NCI-H2107 (cell line): ENCODE measurements at places on chromosomes 3 and 15.

DNA sequence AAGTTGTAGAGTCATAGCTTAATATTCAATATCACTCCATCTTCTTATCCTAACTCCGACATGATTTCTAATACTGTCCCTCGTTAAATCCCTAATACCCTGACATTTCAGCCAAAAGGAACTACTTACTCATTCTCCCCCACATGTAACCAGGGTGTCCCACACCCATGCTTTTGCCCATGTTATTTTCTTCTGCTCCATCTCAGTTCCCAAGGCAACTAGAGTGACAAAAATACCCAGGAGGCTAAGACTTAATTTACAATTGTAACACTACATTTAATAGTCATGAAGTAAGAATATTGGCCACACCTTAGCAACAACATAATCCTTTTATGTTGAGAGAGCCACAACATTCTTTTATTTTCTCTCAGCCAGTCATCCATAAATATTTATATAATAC is 248.5 kb upstream of the TGFBR2 start:
- no peak for DNase-seq

DNA sequence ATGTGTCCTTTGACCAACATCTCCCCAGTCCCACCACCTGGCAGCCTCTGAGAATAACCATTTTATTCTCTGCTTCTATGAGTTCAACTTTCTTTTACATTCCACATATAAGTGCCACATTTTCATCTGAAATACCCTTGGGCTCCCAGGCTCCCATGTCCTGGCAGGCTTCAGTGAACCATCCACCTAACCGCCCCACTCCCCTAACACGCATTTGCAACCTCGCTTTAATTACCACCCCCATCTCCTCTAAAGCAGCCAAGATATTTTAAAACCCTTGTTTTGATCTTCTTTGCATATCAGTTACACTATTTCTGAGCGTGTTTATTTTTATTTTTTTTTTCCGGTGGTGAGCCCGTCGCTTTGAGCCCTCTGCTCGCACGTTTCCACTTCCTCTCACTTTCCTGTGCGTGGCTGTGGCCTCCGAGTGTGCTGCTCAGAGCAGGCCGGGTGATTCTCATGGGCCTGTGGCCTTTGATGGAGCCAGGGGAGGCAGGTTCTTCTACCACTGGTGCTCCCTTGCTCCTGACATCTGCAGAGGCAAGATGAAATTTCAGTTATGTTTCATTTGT is 195.4 kb upstream of the LPP start:
- DNase-seq, result no peak

GRCh38 chr3:43468133-43468532 is 153.7 kb downstream of the ANO10 start:
- no peak for DNase-seq

DNA sequence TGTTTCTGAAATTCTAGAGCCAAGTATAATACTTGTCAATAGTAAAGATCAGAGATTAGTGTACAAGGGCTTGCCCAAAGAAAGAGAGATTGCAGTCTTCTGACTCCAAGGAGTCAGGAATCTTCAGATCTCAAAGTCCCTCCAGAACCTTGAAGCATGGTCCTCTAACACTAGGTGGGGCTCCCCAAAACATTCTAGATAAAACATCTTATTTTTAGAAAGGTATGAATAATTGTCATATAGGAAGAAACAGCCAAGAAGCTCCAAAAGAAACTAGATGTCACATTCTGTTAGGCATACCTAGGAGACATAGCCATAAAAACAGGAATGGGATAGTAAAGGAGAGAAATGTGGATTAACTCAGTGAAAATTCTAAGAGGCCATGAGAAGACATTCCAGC is 10.7 kb downstream of the MUC13 start:
- no peak for DNase-seq

- no peak for DNase-seq
Measured at GRCh38 chr3:179671747-179672242, 19.0 kb downstream of the USP13 start.

- DNase-seq, result no peak
Measured at GRCh38 chr3:70737666-70738290, 425.3 kb upstream of the MDFIC2 start.

DNA sequence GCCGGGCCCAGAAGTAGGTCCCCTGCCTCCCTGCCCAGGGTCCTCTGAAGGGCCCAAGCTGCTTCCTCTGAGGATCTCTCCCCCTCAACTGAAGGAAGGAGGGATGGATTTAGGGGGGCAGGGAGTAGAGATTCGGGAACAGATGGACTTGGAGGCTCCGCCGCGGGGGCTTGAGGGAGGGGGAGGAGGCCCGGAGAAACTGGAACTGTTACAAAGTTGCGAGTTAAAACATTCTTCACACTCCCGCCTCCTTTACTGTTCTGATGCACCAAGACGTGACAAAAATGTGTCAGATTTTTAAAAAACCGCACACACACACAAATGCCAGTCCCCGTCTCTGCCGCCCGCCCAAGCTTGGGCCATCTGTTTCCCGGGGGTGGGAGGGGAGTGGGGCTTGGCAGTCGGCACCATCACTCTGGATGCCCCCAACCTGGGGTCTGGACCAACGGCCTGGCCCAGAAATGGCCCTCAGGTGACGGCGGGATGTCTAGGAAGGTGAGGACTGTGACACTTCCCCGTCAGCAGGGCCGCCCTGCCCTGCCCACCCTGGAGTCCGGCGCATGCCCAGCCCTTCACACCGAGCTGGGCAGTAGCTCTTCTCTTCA is 25.0 kb upstream of the LINGO1 start:
- no peak for DNase-seq

GRCh38 chr3:182690172-182690571 is 103.1 kb upstream of the ATP11B start:
- no peak for DNase-seq

- DNase-seq, result no peak
Measured at GRCh38 chr3:32569540-32570420, 878 bp downstream of the DYNC1LI1 start.

- DNase-seq, result no peak
Measured at GRCh38 chr3:52851348-52851747, 16.5 kb upstream of the MUSTN1 start.

- DNase-seq, result no peak
Measured at GRCh38 chr15:58465866-58466517, 34.2 kb downstream of the LIPC start.

GRCh38 chr3:108103886-108104797 is 13.3 kb upstream of the CD47 start:
- DNase-seq, result no peak

DNA sequence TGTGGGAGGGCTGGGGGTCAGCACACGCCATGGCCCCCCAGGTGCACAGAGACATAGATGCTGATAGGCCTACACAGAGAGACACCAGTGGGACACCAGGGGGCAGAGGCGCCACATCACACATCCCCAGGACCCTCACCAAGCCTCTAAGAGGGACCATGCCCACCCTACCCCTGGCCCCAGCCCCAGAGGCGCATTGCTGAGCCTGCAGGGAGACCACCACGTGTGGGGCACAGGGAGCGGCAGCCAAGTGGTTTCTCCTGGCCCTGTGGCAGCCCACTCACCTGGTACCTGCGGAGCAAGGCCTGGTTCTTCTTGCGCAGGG is 1.2 kb downstream of the CCDC9B start:
- no peak for DNase-seq

DNA sequence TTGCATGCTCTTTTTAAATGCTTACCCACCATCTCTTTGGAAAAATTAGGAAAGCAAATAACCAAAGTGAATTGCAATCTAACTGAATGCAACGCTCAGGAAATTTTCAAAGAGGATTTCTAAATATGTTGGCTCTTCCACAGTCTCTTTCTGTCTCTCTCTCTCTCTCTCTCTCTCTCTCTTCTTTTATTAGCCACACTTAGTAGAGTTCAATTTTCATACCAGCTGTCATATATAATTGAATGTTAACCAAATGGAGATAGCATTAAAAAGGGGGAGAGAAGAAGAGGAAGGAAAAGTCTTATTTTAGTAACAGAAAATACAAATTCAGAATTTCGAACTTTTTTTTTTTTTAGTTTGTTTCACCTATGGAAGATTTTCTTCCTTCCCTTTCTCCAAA is 235.9 kb upstream of the GBE1 start:
- DNase-seq, result no peak

- DNase-seq, result no peak
Measured at GRCh38 chr3:111321786-111322185, 220.2 kb upstream of the CD96 start.

- DNase-seq, result no peak
Measured at GRCh38 chr3:20040548-20041196, 426 bp downstream of the KAT2B start.

DNA sequence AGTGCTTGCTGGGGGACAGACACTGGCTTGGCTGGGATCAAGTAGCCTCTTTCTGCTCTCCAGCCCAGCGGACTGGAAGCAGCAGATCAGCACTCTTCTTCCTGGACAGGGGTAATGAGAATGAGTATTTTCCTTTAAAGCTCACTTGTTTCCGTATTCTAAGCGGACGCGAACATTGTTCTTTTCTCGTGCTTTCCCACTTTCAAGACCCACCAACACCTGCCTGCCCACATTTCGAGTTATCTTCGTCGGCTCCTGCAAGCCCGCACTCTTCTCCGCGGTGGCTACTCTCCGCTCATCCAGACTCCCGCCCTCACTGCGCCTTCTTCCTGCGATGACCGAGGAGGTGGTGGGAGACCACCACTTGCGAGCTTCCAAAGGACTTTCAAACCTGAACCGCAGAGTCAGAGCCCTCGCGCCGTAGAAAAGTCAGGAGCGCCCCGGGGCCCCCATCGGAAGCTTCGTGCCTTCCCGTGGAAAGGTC is 1.6 kb upstream of the PPM1L start:
- DNase-seq, result peak; percentile 61

GRCh38 chr3:194268654-194269512 is 82.2 kb downstream of the CPN2 start:
- no peak for DNase-seq

GRCh38 chr15:65569728-65570127 is 39.5 kb downstream of the HACD3 start:
- no peak for DNase-seq

DNA sequence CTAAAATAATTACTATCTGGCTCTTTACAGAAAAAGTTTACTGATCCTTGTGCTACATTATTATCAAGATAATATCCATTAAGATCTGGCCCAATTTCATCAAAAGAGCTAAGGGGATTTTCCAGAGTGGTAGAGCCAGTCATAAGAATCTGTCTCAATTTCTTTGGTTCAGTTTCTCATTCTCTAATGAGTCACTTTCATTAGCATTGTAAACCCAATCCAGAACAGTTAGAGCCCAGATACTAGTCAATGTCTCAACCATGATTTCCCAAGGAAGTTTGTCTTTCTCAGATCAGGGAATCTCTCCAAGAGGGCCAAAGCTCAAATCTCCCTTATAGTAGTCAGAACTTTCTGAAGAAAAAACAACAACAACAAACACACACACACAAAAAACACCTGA is 131.1 kb upstream of the PPP2R3A start:
- no peak for DNase-seq

GRCh38 chr3:8485141-8485870 is 16.3 kb upstream of the LMCD1 start:
- no peak for DNase-seq

DNA sequence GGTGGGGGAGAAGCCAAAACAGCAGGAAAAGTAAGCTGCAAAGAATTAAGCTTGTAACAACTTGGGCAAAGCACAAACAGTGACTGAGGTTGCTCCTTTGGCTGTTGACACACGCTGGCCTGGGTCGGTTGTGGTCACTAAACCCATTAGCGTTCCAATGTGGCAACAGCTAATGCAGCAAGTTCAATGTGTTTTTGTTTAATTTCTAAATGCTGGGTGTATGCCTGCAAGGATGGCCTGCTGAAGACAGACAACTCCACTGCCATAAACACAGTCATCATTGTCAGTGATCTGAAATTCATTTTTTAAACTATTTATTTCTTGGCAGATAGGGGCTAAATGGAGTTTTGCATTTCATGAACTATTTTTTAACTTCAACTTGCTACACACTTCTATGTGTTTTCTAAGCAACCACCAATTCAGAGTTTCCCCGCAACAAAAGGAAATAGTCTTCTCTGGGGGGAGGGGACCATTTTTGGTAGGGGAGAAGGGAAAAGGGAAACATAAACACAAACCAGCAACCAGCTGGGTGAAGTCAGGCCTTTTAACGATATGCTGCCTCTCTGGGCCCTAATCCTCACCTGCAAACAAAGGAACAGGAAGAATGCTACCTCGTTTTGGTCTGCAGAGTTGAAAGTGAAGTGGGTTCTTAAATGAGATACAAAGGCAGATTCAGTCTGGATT is 34.8 kb upstream of the WNT5A start:
- no peak for DNase-seq

DNA sequence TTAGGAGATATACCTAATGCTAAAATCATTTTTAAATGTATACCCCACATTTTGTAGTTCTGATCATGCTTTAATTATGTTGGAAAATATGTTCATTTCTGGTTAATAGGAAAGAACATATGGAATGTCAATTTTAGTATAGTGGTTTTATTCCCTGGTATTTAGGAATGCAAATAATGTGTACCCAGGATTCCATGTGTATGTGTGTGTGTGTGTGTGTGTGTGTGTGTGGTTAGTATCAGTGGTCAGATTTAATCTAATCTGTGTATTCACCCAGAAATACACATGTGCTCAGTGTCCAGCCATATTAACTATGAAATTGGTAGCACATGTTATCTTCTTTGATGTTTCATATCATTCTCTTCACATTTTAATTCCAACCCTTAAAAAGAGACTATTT is 233.5 kb upstream of the DCBLD2 start:
- no peak for DNase-seq

GRCh38 chr3:8436661-8437287 is 64.8 kb upstream of the LMCD1 start:
- no peak for DNase-seq
